NCI-H1048 (cell line): ENCODE measurements at places on chromosomes 2 and 18.

GRCh38 chr2:116819355-116819754, 995.1 kb upstream of the DDX18 start:
- DNase-seq = no peak

DNA sequence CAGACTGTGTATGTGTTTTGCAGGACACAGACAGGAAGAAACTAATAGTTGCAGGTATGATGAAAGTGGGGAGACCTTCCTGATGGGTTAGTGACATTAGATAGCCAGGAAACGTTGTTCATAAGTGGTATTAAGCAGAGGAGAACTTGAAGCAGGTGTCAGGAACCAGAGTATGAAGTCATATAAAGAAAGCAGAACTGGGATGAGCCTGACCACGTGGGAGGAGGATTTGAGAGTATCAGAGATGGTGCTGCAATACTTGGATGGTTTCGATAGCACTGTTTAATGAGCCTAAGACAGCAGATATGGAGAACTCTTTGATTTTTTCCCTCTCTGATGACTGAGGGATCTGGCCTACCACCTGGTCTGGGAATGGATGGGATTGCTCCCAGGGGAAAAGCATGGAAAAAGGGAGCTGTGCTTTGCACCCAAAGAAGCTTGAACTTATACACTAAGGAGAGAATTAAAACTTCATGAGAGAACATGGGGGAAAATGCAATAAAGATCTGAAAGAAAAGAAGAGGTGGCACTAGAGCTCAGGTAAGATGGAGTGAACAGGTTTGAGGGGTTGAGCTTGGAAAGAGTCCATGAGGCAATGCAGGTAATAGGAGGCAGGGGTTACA, 226.0 kb upstream of the LRRTM1 start:
- DNase-seq = no peak

DNA sequence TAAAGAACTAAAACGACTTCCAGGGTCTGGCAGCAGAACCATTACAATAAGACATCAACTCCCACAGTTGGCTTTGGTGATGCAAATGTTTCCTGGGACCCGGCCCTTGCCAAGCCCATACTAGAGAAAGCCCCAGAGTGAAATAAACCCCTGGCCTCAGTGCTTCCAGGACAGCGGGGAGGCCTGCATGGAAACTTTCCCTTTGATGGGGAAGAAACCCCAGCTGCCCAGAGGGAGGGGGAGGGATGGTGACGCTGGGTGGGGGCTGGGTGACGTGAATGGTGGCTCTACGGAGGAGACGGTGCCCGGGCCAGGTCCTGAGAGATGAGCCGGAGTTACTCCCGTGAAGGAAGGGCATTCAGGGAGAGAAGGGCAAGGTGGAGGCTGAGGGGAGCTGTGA, 27.5 kb downstream of the INHBB start:
- no peak for DNase-seq

DNA sequence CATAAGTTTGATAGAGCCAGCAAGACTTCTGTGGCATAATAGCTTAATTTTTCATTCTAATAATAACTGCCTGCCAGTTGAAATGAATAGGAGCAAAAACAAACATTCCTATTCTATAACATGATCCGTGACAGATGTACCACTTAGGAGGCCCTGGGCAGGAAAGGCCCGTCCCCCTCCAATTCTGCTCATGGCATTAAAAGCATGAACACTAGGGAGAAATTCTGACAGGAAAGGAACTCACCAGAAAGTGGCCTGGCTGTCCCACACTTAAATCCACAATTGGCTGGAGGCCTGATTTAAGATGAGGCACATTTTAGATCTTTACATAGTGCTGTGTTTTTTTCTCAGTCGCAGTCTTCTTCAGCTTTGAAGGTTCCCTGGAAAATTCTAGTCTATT, 261.9 kb upstream of the ETAA1 start:
- DNase-seq = no peak

DNA sequence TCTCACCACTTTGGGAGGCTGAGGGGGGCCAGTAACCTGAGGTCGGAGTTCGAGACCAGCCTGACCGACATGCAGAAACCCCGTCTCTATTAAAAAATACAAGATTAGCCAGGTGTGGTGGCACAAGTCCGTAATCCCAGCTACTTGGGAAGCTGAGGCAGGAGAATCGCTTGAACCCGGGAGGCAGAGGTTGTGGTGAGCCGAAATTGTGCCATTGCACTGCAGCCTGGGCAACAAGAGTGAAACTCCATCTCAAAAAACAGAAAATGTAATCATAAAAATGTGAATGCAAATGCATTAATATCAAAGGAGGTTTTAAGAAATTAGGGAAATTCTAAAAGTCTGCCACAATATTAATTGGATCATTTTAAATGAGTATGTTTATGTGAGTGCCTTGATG, 45.7 kb downstream of the ACTR2 start:
- DNase-seq = no peak

DNA sequence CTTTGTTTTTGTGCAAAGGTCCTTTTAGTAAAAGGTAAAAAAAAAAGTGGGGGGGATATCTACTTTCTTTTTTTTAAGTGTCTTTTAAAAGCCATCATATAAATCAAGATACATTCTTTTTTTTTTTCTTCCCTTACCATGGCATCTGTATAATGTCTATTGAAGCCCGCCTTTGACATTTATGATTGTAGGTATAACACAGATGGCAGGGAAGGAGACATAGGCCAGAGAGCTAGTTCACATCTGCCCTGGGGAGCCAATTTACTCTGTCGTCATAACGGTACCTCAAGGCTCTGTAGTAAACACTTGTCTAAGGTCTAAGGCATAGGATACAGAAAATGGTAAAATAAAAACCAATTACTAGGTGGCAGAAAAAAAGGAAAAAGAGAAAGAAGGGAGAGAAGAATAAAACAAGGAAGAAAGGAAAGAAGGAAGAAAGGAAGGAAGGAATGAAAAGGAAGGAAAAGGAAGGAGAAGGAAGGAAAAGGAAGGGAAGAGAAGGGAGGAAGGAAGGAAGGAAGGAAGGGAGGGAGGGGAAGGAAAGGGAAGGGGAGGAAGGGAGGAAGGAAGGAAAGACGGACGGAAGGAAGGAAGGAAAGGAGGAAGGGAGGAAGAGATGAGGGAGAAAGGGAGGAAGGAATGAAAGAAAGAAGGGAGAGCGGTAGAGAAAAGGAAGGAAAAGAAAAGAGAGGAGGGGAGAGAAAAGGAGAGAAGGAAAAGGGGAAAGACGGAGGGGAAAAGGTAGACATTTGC, 343.5 kb downstream of the RBM43 start:
- no peak for DNase-seq

DNA sequence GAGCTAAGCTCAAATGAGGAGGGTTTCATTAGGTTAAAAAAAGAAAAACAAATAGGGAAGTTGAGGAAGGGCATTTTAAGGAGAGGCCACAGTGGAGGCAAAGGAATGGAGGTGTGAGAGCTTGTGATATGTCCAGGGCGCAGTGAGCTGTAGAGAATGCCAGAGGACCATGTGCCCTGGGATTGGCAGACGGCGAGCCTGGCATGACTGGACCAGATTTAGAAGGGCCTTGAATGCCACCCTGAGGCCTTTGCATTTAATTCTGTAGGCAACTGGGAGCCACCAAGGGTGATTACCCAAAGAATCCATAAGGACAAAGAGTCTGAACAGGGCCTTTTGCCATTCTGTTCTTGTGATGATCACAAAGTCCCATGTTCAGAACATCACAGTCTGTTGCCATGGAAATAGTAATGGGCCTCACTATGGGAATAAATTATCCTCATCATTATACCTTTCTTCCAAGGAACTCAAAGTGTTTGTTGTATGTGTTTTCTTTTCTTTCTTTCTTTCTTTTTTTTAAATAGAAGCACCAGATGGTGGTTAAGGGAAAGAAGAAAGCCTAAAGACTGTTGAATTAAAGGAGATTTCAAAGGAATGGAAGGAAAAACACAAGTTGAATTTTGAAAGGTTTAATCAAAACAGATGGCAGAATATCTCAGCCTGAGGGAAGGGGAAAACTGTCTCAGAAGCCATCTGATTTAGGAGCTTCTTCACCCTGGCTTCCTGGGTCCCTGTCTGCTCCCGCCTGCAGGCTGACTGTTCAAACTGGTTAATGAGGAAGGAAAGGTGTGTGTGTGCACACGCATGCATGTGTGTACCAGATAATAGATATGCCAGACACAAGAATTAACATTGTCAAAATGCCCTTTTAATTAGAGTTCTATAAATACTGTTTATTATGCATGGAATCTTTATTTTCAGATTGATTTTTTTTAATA, 31.6 kb upstream of the NCOA1 start:
- DNase-seq = no peak

DNA sequence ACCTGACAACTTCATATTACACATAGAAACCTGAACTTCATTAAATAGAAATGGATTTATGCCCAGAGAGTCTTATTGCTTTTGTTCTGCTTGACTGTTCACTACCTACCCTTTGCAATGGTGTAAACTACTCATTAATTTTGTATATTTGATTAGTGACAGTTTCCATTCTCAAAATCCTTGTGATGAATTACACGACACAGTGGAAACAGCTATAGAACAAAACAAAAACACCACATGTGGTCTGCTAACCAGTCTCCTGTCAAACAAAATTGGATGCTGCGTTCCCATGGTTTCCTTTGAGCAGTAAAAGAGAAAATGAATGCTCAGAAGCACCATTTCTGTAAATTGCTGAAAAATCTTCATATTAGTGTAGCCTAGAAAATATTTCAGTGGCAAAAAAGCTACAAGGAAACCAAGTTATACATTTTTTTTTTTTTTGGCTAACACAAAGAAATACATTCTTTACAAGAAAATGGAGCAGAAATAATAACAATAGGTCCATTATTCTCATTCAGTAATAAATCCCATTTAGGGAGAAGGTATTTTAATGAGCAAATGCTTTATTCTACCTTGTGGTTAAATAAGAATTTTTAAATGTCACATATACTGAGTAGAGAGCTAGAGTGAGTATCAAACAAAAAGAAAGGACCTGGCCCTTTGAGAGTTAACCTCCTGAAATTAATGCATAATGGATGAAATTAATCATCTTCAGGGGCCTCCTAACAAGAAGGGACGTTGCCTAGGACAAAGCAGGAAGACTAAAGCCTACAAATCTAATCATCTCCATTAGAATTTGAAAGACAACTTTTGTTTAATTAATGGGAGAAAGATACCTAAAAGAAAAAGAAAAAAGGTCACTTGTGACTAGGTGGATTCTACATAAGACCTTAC, 355.1 kb upstream of the ZC3H15 start:
- no peak for DNase-seq

GRCh38 chr2:104092886-104093285, 761.0 kb upstream of the POU3F3 start:
- no peak for DNase-seq

GRCh38 chr2:11716689-11717321, 29.6 kb upstream of the LPIN1 start:
- DNase-seq = no peak

DNA sequence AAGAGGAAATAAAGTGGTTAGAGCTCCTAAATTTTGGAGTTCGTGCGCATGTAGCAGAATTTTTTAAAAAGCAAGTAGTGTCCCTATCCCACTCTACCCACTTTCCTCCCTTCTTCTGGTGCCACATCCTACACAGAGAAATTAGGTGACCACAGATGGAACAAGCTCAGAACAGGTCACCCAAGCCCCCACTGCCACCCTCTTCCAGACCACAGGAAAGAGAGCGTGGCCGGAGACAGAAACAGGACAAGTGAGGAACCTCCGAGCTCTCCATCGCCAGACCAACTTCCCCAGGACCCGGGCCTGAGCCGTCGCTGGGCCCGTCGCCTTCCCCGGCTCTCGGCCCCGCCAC, 433 bp downstream of the NPC1 start:
- no peak for DNase-seq

GRCh38 chr2:3292416-3292815, 85.2 kb downstream of the EIPR1 start:
- no peak for DNase-seq

GRCh38 chr2:99624677-99625076, 134.9 kb upstream of the REV1 start:
- DNase-seq = no peak
